ENCODE measurements at places on chromosomes 1 and 21. TPM values are rescaled to one million over a fixed set of nuclear protein-coding genes. Genes with fewer than 3 reads are reported as not detected.

GRCh38 chr1:37325509-37326437 is 148.6 kb upstream of the ZC3H12A start:
- H3K36me3 ChIP-seq = no peaks in the 10 kb centered on the region
- H3K27ac ChIP-seq = no peak overlapping the region
- peaks cover 33% of the 10 kb centered on the region for H3K27me3 ChIP-seq
- H3K4me1 ChIP-seq = no peaks in the 10 kb centered on the region
- ATAC-seq = no peak

- no peaks in the 10 kb centered on the region for H3K27me3 ChIP-seq
- no peaks in the 10 kb centered on the region for H3K4me1 ChIP-seq
- H3K27ac ChIP-seq = peak overlapping the region; percentile 71
- no peak overlapping the region for H3K4me3 ChIP-seq
- peak; percentile 76 for ATAC-seq
- no peaks in the 10 kb centered on the region for H3K36me3 ChIP-seq
Observed at GRCh38 chr1:84433258-84434080, 35.2 kb downstream of the DNASE2B start.

DNA sequence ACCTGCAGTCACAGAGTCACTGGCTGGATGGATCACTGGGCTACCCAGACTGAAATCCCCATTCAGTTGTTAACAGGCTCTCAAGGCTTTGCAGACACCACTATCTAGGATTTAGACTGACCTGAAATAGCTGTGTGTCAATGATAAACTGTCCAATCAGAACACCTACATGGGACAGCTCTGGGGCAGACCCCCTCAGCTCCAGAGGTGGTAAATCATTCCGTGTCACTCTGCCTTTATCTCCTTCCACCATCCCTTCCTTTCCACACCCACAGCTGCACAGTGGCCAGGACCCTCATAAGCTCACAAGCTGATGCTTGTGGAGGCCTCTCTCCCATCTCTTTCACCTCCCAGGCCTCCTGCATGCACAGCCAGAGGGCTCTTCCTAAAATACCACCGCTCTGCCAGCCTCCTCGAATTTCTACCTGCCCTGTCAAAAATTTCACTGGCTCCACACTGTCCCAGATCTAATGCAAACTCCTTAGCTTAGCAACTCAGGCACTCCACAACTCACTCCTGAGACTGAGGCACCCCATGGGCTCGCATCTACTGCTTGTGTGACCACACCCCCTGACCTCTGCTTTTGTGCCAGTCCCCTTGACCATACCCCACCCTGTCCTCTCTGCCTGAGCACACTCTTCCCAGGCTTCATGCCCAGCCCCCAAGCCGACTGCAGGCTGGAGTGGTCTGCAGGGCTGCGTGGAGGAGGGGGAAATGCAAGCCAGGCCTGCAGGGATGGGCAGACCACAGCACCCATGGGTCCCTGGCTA is 5.8 kb downstream of the CAPZB start:
- H3K36me3 ChIP-seq = peaks cover 75% of the 10 kb centered on the region
- peak overlapping the region; percentile 31 for H3K27ac ChIP-seq

DNA sequence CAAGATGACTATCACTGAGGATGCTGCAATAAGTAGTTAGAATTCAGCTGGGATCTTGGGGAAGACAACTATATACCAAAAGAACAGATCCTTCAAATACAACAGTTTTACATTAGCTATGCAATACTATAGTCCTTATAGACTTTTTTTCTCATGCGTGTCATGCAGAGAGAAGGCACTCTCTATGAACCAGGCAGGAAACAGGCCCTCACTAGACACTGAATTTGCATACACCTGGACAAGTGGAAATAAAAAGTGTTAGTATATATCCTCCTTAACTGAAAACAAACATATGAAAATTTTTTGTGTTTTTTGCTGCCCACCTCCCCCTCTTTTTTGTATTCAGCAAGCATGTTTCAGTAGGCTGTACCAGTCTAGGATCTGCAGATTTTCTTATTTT is 29.9 kb downstream of the TMCO1 start:
- peaks cover 4% of the 10 kb centered on the region for H3K4me1 ChIP-seq
- no peaks in the 10 kb centered on the region for H3K27me3 ChIP-seq
- H3K4me3 ChIP-seq = no peak overlapping the region
- no peak overlapping the region for H3K27ac ChIP-seq
- ATAC-seq = no peak
- peaks cover 94% of the 10 kb centered on the region for H3K36me3 ChIP-seq

DNA sequence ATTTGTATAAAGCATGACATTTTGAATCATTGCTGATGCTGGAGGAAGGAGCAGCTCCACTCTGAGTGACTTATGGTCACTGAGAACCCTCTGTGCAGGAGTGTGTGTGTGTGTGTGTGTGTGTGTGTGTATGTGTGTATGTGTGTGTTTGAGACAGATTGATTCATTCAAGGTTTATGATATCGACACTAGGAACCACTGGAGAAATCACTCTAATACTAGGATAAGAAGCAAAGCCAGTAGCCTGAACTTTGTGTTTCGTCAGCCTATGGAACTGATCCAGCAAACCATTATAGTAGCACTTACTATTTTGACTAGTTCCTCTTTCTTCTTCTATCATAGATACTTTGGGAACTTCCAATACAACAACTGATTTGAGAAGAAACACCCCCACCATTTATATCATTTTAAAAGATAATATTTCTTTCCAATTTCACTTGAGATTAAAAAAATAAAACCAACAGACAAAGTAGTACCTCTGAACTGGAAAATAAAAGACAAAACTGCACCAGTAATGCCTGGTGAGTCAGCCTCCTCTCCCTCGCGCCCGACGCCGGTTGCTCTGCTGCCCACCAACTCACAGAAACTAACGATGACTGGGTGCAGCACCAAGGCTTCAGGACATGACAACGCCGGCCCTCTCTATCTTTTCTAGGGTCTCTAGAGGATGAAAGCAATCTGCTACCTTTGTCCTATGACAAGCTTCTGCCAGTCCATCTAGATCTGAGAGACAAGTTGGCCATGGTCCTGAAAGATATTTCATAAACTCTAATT is 20.9 kb downstream of the SLAMF1 start:
- peaks cover 68% of the 10 kb centered on the region for H3K4me1 ChIP-seq
- H3K4me3 ChIP-seq = peak overlapping the region; percentile 79
- peaks cover 100% of the 10 kb centered on the region for H3K36me3 ChIP-seq
- peak; percentile 40 for ATAC-seq

The S100A14 gene
- total RNA-seq = 0.71 TPM

DNA sequence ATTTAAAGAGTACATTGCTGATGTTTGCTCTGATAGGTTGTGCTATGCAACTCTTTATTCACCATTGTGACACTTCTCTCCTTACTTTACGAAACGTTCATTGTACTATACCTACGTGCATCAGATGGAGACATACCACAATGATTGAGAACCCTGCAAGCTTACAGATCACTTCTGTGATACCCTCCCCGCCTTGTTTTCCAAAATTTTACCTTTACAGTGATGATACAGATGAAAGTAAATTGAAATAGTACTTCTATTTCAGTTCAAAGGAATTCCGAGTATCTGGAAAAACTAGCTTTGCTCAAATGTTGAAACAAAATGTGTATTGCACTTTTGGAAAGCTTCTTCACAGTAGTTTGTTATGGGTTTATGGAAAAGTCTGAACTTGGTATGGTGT is 3.3 kb downstream of the OR14K1 start:
- no peak for ATAC-seq
- no peaks in the 10 kb centered on the region for H3K4me1 ChIP-seq
- no peak overlapping the region for H3K27ac ChIP-seq
- H3K36me3 ChIP-seq = no peaks in the 10 kb centered on the region
- no peak overlapping the region for H3K4me3 ChIP-seq
